Kidney epithelial cell (primary cell): ENCODE measurements at places on chromosomes 3 and 15. TPM values are rescaled to one million over a fixed set of nuclear protein-coding genes. Genes with fewer than 3 reads are reported as not detected.

GRCh38 chr3:37056826-37057225 lies 63.5 kb downstream of the MLH1 start:
- no peak for DNase-seq

GRCh38 chr3:150956376-150956775 lies 16.2 kb downstream of the CLRN1 start:
- peak; percentile 49 for DNase-seq

DNA sequence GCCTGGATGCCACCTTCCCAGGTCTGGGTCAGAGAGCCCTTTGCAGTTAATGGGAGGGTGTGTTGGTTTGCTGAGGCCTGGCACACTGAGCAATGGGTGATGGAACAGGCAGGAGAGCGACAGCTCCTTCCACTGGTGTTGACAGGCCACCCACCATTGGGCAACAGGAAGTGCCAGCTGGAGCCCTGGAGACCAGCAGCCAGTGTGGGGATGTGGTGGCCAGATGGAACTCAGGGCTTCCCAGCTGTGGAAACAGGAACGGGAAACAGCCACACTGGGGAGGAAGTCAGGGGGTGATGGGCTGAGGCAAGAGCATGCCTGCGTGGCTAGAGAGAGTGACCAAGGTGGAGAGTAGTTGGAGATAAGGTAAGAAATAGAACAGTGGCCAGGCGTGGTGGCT lies 9.3 kb downstream of the PSTPIP1 start:
- DNase-seq: no peak

SH3BP5 gene
- 9.0 and 9.3 TPM in 2 replicates for total RNA-seq

DNA sequence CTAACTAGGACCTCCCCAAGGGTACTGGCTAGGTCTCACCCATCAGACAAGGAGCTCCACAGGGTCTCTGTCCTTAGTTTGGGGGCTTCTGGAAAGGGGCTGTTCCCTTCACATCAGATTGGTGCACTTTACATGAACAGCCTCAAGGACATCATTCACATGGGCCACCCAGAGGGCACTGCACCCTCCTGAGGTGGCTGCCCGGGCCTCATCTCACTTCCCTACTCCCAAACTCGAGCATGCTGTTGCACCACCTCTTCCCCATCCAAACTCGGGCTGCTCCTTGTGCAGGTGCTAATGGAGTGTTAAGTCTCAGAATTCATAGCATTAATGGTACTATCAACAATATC lies 48.1 kb downstream of the RAB11A start:
- no peak for DNase-seq

CILP gene
- total RNA-seq: not detected in 2 replicates
